ENCODE measurements at places on chromosomes 7 and 10.

DNA sequence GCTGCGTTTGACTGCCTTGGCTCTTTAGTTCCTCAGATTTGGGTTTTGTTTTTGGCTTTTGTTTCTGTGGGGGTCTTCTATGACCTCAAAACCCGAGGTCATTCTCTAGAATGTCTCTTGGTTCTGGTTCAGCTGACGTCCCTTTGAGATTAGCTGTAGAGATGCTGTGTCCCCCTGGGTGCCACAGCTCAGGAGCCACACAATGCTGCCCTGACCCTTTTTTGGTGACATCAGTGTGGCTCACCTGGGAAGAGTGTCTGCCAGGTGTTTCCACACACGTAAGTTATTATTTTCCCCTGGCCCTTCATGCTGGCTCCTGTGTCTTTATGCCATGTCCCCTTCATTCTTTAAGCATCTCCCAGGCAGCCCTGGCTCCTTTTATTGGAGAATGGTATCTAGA, 89.8 kb upstream of the DDC start:
- no peak for DNase-seq

DNA sequence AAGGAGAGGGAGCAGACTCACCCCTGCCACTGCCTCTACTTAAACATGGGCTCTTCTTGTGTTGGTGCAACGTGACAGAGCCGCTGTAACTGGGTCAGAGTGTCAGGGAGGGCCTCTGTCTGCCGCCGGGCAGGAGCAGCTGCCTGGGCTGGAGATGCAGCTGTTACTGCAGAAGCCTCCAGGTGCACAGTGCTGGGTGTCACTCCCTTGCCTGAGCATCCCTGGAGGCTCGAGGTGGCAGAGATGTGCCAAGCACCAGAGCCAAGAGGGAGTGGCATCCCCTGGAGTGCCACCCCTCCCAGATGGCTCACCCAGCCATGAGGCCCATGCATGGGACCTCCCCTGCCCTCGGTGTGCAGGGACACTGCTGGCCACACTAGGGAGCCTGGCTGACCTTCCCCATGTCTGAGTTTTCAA, 145.7 kb downstream of the PRPF18 start:
- DNase-seq, result no peak

DNA sequence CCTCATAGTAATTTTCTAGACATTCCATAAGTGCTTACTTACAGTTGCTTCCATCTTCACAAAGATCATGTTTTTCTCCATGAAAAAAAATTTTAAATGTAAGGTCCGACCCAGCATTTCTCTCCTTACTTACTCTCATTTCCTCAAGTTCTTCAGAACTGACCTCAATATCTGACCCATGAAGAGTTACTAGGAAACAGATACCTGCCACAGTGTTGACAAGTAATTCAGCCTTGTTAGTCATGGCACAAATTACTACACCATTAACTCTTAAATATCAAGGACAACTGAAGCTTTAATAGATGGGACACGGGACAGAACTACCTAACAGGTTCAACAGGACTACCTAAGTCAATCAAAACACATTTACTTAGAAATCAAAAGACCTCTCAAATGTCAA, 316.2 kb downstream of the POM121L12 start:
- DNase-seq, result no peak

DNA sequence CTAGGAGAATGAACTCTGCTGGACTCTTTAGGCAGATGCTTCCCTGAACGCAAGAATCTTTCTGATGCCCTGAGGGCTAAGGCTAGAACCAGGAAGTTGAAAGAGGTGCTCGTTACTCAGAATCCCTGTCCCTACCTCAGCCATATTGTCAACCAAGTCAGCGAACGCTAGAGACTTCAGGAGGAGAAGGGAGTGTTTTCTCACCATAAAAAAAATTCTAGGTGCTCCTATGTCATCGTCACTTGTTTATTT, 359.4 kb downstream of the PRPF18 start:
- no peak for DNase-seq

GRCh38 chr7:134926396-134926795, 59.9 kb upstream of the AGBL3 start:
- no peak for DNase-seq

Data from AG09309 (cell line).